Activated CD4-positive, alpha-beta T cell treated with anti-CD3 and anti-CD28 coated beads for 36 hours (primary cell): ENCODE measurements at places on chromosomes 12 and 14. TPM values are rescaled to one million over a fixed set of nuclear protein-coding genes. Genes with fewer than 3 reads are reported as not detected.

ZC2HC1C gene
- total RNA-seq = 1.2 TPM

PACS2 gene
- 32.9 TPM for total RNA-seq

GRCh38 chr14:38357557-38357956, 101.7 kb upstream of the CLEC14A start:
- H3K27ac ChIP-seq = no peak overlapping the region
- no peaks in the 10 kb centered on the region for H3K36me3 ChIP-seq
- DNase-seq = no peak
- H3K27me3 ChIP-seq = no peaks in the 10 kb centered on the region

- H3K27me3 ChIP-seq = no peaks in the 10 kb centered on the region
- no peaks in the 10 kb centered on the region for H3K36me3 ChIP-seq
- no peaks in the 10 kb centered on the region for H3K4me1 ChIP-seq
Measured at GRCh38 chr14:33602396-33602795, 348.5 kb downstream of the EGLN3 start.

GRCh38 chr14:57060276-57060955, 208.3 kb downstream of the EXOC5 start:
- peaks cover 23% of the 10 kb centered on the region for H3K4me1 ChIP-seq
- no peak overlapping the region for H3K4me3 ChIP-seq
- H3K27ac ChIP-seq = peak overlapping the region; percentile 35
- peaks cover 12% of the 10 kb centered on the region for H3K27me3 ChIP-seq

DNA sequence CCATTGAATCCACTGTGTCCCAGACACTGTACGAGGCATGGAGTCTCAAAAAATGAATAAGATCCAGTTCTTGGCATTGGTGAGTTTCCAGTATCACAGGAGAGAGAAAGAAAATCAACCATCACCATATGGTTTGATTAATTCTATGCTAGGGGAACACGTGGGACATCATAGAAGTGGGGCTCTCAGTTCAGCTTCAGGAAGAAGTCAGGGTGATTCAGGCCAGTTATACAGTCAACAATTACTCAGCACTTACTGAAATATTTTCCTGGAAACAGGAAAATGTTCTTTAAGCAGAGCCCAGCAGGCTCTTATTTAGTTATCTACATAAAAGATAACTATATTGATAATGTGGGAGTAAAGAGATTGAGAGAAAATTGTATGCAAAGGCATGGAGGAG, 407.2 kb downstream of the NOVA1 start:
- H3K27me3 ChIP-seq = no peaks in the 10 kb centered on the region
- no peaks in the 10 kb centered on the region for H3K36me3 ChIP-seq
- no peak overlapping the region for H3K27ac ChIP-seq
- no peaks in the 10 kb centered on the region for H3K4me1 ChIP-seq

DNA sequence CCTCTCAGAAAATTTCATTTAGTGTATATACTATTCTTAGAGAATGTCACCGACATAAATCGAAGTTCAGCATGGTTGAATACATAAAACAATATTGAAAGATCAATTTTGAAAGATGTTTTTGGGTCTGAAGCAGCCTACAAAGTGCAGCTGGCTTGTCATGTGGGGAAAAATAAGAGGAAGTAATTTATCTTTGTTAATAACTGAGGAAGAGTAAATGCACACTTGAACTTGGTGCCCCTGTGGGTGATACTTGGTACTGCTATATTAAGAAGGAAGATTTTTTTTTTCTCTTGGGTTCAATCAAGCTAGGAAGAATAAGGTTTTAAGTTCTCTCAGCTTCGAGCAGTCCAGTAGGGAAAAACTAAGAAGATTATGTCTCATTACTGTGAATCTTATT, 661.3 kb downstream of the RPL10L start:
- no peaks in the 10 kb centered on the region for H3K4me1 ChIP-seq
- H3K4me3 ChIP-seq = no peak overlapping the region
- no peak for DNase-seq

GRCh38 chr14:93857500-93858283, 69.4 kb upstream of the PRIMA1 start:
- peaks cover 19% of the 10 kb centered on the region for H3K27me3 ChIP-seq
- no peak overlapping the region for H3K27ac ChIP-seq
- no peak for DNase-seq

DNA sequence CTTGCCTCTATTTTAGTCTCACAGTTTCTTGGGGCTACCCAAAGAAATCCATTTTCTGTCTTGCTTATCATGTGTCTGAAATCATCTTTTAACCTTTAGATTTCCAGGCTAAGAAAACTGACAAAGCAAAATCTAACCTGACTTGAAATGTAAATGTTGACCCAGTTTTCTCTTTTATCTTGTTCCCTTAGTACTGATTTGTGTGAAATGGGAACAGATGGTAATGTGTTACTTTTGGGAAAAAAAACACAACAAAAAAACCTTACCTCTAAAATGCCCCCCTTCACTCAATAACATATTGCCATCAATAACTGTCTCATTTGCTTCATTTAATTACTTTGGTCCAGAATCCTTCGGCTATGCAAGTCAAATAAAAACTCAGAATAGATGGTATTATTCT, 383.2 kb upstream of the DCN start:
- no peak for DNase-seq
- no peaks in the 10 kb centered on the region for H3K36me3 ChIP-seq
- no peak overlapping the region for H3K4me3 ChIP-seq
- H3K4me1 ChIP-seq = peaks cover 25% of the 10 kb centered on the region
- no peaks in the 10 kb centered on the region for H3K27me3 ChIP-seq

DNA sequence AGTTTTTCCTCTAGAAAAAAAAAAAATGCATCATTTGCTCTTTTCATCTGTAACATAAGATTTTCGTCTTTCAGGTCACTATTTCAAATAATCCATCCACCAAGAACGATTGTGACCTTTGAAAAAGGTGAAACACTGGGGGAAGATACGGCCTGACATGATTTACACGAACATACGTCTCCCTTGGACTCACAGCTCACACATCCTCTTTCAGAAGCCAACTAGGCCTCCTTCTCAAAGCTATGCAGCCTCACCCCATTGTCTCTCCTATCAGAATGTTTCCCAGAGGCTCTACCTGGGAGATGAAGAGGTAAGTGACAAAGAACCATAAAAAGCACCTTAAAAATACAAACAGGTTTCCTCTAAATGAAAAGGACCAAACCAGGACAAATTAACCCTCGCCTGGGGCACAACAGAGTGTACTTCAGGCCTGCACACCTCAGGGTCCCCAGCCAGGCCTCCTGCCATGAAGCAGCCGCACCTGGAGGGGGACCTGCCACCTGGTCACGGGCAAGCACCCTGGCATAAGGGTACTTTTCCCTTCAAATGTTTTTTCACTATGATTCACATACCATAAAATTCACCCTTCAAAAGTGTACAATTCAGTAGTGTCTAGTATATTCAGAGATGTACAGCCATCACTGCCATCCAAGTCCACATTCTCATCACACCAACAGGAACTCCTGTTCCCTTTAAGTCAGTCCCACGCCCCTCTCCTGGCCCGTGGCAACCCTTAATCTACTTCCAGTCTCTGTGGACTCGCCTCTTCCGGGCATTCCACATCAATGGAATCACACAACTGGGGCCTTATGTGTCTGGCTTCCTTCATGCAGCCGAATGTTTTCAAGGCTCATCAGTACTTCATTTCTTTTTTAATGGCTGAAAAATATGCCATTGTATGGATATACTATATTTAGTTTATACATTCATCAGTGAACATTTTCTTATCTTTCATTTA, 5.4 kb downstream of the SLC15A4 start:
- DNase-seq = no peak
- H3K27me3 ChIP-seq = no peaks in the 10 kb centered on the region
- H3K4me1 ChIP-seq = peaks cover 56% of the 10 kb centered on the region
- peaks cover 45% of the 10 kb centered on the region for H3K36me3 ChIP-seq

DNA sequence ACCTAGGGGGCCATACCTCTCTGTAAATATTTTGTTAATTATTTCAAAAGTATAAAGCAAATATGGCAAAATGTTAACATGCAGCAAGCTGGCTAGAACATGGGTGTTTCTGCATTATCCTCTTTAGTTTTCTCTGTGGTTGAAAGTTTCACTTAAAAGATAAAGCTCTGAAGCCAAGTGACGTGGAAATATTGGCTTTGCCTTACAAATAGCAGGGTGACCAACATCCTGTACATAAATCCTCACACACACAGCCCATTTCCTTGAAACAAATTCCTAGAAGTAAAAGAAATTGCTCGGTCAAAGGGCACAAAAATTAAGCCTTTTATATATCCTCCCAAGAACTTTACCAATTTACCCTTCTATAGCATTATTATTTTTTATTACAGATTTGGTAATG, 10.6 kb upstream of the VWF start:
- no peaks in the 10 kb centered on the region for H3K27me3 ChIP-seq
- peaks cover 13% of the 10 kb centered on the region for H3K4me1 ChIP-seq
- no peak overlapping the region for H3K4me3 ChIP-seq
- H3K27ac ChIP-seq = no peak overlapping the region
- H3K36me3 ChIP-seq = no peaks in the 10 kb centered on the region
- no peak for DNase-seq

- no peaks in the 10 kb centered on the region for H3K36me3 ChIP-seq
- H3K27ac ChIP-seq = no peak overlapping the region
- no peak for DNase-seq
- no peaks in the 10 kb centered on the region for H3K4me1 ChIP-seq
Measured at GRCh38 chr12:52318241-52318990, 2.8 kb downstream of the KRT83 start.

GRCh38 chr14:103316721-103317121, 17.3 kb upstream of the EIF5 start:
- H3K36me3 ChIP-seq = no peaks in the 10 kb centered on the region
- no peaks in the 10 kb centered on the region for H3K4me1 ChIP-seq
- no peak overlapping the region for H3K4me3 ChIP-seq
- peaks cover 7% of the 10 kb centered on the region for H3K27me3 ChIP-seq
- DNase-seq = no peak

DNA sequence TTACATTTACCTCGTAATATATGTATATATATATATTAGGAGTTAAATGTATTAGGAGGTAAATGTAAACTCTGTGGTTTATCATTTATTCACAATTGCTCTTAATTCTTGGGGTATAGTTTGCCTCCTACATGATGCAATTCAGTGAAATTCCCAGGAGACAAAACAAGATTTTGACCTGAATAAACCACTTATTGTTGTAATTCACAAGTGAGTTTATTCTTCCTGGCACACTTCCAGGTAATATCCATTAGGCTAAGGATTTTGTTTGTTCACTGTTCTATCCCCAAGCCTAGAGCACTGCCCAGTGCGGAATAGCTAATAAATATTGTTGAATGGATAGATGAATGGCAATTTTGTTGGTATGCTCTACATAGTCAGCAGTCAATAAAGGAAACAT, 3.0 kb downstream of the SMIM10L1 start:
- H3K27me3 ChIP-seq = no peaks in the 10 kb centered on the region
- H3K36me3 ChIP-seq = peaks cover 43% of the 10 kb centered on the region
- H3K4me1 ChIP-seq = peaks cover 30% of the 10 kb centered on the region
- no peak overlapping the region for H3K4me3 ChIP-seq
- DNase-seq = no peak
- no peak overlapping the region for H3K27ac ChIP-seq

DNA sequence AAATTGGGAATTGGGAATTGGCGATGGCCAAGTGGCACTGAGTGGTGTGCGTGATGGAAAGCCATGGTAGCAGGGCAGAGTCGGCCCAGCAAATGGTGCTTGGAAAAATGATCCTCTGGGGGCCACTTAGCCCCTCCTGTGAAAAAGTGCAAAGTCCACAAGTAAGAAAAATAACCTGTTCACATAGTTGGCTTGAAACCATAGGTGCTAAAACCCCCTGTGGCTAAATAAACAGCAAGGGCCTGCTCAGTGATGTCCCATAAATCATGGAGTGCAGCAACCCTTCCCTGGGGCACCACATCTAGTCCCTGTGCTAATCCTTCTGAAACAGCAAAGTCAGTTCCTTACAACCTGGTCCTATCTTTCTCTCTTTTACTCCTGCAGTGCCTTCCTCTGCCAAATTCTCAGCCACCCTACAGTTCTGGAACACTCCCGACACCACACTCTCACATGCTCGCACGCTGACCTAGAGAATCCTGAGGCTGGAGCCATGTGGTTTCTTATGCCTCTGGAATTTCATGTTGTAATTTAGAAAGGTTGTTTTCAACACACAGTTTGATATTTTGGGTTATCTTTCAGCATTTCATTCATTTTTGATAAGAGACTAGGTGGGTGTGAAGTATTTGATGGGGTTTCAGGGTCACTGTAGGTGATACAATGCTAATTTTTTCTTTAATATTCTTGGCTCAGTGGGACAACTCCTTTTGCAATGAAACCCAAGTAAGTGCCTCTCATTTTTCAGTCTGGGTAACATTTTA, 123.6 kb downstream of the SMOC1 start:
- no peaks in the 10 kb centered on the region for H3K36me3 ChIP-seq
- no peak overlapping the region for H3K4me3 ChIP-seq
- peaks cover 12% of the 10 kb centered on the region for H3K27me3 ChIP-seq
- H3K27ac ChIP-seq = no peak overlapping the region
- DNase-seq = no peak

DNA sequence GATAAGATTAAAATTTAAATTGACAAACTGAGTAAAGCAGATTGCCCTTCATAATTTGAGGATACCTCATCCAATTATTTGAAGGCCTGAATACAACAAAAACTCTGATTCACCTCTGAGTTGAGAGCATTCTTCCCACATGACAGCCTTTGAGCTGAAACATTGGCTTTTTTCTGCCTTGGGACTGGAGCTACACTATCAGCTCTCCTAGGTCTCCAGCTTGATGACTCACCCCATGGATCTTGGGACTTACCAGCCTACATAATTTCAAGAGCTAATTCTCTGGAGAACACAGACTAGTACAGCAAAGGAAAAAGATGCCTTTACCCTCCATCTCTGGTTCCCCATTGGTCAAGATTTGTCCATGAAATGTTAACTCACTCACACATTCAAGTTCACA, 555.1 kb downstream of the FOXG1 start:
- H3K4me3 ChIP-seq = no peak overlapping the region
- H3K4me1 ChIP-seq = no peaks in the 10 kb centered on the region
- no peaks in the 10 kb centered on the region for H3K27me3 ChIP-seq

DNA sequence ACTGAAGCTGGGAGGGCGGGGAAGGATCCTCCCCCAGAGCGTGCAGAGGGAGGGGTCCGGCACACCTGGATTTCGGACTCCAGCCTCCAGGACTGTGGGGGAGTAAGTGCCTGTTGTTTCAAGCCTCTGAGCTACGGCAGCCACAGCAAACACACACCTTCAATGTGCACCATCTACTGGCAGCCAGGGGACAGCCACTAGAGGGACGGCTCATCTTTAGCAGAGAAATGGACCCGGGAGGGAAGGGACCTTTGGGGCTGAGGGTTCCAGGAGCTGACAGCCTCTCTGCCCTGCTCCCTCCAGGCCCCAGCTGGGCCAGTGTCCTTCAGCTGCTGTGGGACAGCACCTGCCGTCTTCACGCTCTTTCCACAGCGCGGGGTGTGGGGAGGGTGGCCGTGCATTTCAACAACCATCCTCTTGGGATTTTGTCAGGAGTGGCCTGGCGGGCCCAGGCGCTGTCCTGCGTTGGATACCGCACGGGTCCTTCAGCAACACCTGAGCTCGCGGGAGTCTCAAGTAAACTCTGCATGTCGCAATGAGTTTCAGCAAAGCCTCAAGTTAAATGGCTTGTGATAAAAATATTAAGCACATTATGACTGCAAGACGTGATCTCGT, 209.2 kb upstream of the C14orf180 start:
- DNase-seq = no peak
- H3K27ac ChIP-seq = no peak overlapping the region
- H3K4me3 ChIP-seq = no peak overlapping the region
- no peaks in the 10 kb centered on the region for H3K27me3 ChIP-seq
